ENCODE measurements at places on chromosomes 13 and 19.

DNA sequence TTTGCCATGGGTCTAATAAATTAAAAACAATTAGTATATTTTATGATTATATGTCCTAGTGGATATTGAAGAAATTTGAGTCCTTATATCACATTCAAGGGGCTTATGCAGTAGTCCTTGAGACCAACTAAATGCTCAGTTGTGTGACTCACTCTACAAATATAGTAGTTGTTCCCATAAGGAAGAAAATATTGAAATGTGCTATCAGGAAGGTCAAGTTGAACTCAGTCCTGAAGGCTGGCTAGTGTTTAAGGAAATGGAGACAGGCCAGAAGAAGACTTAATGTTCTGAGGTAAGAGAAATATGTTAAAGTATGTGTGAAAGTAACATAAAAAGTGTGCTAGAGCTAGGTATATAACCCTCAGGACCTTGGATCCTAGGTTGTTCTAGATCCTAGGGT lies 766.1 kb upstream of the GPC6 start:
- no peak overlapping the region for H3K4me3 ChIP-seq
- H3K27me3 ChIP-seq: no peaks in the 10 kb centered on the region
- DNase-seq: no peak
- H3K4me1 ChIP-seq: no peaks in the 10 kb centered on the region
- H3K36me3 ChIP-seq: no peaks in the 10 kb centered on the region

DNA sequence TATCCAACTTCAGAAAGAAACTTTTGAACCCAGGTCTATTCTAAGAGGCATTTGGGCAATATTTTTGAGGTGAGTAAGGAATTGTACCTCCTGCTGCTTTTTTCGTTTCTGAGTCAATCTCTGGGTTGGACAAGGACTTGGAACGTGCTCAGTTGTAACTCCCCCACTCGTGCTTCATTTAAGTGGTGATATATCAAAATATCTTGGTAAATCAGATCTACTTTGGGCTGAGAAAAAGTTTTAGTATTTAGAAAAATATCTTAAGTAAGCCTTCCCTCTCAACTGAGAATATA lies 728.9 kb downstream of the EFNB2 start:
- no peaks in the 10 kb centered on the region for H3K27me3 ChIP-seq
- no peaks in the 10 kb centered on the region for H3K36me3 ChIP-seq
- H3K4me3 ChIP-seq: no peak overlapping the region
- DNase-seq: no peak
- no peaks in the 10 kb centered on the region for H3K4me1 ChIP-seq
- H3K27ac ChIP-seq: no peak overlapping the region

- no peak overlapping the region for H3K27ac ChIP-seq
- H3K4me3 ChIP-seq: no peak overlapping the region
- no peak for DNase-seq
- H3K27me3 ChIP-seq: no peaks in the 10 kb centered on the region
- peaks cover 61% of the 10 kb centered on the region for H3K36me3 ChIP-seq
Observed at GRCh38 chr19:32361574-32362317, 16.3 kb downstream of the ZNF507 start.

- no peaks in the 10 kb centered on the region for H3K4me1 ChIP-seq
- H3K36me3 ChIP-seq: no peaks in the 10 kb centered on the region
- DNase-seq: no peak
- H3K27me3 ChIP-seq: peaks cover 19% of the 10 kb centered on the region
- H3K27ac ChIP-seq: no peak overlapping the region
- no peak overlapping the region for H3K4me3 ChIP-seq
Observed at GRCh38 chr13:25440061-25440460, 68.3 kb downstream of the ATP8A2 start.

GRCh38 chr19:12841094-12841493 lies 2.8 kb downstream of the MAST1 start:
- DNase-seq: no peak
- peaks cover 26% of the 10 kb centered on the region for H3K4me1 ChIP-seq
- H3K4me3 ChIP-seq: no peak overlapping the region
- H3K27ac ChIP-seq: no peak overlapping the region
- H3K36me3 ChIP-seq: no peaks in the 10 kb centered on the region

- no peak for DNase-seq
- H3K27me3 ChIP-seq: peaks cover 25% of the 10 kb centered on the region
- no peak overlapping the region for H3K4me3 ChIP-seq
Observed at GRCh38 chr19:14890643-14891379, 4.9 kb upstream of the OR7A17 start.

DNA sequence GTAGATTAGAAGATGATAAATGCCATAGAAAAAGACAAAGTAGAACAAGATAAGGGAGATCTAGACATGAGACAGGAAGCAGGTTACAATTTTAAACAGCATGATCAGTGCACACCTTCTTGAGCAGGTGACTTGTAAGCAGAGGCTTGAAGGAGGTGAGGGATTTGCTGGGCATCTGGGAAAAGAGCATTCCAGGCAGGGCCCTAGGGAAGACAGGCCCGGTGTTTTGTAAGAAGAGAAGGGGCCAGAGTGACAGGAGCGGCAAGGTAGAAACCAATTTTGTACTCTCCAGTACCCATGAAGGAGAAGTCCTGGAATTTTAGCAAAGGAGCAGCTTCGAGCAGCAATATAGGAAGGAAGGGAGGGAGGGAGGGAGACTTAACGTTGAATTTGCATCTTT lies 296.5 kb downstream of the MZT1 start:
- H3K4me3 ChIP-seq: no peak overlapping the region
- H3K27me3 ChIP-seq: no peaks in the 10 kb centered on the region
- DNase-seq: no peak

DNA sequence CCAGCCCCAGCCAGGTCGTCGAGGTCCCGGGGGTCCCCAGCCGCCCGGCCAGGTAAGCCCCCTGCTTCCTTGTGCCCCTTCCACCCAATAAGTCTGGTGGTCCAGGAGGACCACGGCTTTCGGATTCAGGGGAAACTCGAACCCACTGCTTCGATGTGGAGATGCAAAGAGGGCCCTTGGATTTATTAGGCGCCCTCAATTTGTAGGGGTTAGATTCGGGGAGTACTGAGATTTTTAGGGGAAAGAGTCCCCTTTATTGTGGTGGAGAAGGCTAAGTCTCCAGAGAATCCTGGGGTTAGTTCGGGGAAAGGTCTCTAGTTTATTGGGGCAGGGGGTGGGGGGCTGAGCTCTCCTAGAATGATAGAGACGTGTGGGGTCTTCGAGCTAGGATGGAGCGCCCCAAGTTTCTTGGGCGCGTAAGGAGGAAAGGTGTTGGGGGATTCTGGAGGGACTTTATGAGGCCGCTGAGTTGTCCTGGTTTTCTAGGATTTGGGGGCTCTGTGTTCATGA lies 3.8 kb upstream of the LTBP4 start:
- peaks cover 46% of the 10 kb centered on the region for H3K4me1 ChIP-seq
- H3K36me3 ChIP-seq: no peaks in the 10 kb centered on the region
- H3K27ac ChIP-seq: no peak overlapping the region
